ENCODE measurements at places on chromosomes 16 and 17.

DNA sequence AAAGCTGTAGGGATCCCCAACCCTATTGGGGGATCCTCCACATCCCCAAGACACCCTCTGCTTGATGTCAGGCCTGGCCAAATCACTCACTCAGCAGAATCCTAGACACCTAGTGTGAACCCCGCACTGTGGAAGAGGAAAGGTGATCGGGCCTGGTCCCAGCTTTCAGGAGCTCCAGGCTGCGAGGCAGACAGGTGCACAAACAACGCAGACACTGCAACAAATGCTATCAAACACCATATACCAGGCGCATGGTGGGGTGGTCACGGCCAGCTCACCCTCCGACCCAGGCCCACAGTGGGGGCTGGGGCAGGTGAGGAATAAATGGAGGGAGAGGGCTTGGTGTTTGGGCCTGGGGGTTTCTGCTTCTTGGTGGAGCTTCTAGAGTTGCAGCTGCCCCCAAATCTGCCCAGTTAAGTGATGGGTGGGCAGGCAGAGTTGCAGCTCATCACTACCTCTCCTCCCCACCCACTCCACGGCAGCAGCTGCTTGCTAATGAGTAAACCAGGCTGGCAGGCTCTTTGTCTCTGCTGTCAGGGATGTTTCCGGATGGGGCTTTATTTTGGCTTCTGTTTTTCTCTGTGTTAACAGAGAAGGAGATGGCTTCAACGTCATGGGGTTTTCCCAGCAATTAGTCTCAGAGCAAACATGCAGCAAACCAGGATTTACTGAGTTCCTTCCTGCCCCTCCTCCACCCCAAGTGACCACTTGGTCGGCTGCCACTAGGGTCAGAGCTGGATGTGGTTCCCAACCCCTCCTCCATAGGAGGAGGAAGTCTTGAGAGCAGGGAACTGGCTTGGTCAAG lies 46.6 kb downstream of the PECAM1 start:
- no peak for DNase-seq

- no peak for DNase-seq
These were observed 30.1 kb downstream of the SLC43A2 start for GRCh38 chr17:1598399-1599095.

GRCh38 chr17:73791631-73792030 lies 147.4 kb upstream of the SDK2 start:
- DNase-seq: no peak

- no peak for DNase-seq
These were observed 34.9 kb downstream of the CMC2 start for GRCh38 chr16:80971819-80972218.

GRCh38 chr16:86768228-86768791 lies 190.0 kb downstream of the FOXL1 start:
- DNase-seq: no peak

- no peak for DNase-seq
These were observed 74.4 kb downstream of the PCTP start for GRCh38 chr17:55825213-55825612.

DNA sequence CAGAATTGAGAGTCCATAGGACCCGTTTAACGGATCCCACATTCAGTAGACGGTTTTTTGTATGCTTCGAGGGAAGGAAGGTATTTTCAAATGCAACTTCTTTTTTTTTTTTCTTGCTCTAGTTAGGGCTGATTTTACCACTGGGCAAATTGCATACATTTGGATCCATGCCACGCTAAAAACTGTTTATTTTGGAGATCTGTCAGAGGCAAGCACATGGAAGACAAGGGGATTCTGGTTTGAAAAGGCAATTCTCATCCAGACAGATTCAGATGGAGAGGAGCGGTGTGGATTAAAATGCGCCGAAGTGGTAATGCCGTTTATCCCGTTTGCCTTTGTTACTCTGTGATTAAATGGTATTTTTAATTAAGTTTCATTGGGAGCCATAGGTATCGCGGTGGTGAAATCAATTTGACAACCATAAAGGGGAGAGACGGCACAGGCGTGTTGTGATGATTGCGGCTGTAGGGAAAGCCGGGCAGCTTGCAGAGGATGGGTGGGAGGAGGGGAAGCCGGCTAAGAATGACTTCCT lies 170.4 kb downstream of the IRX3 start:
- no peak for DNase-seq

DNA sequence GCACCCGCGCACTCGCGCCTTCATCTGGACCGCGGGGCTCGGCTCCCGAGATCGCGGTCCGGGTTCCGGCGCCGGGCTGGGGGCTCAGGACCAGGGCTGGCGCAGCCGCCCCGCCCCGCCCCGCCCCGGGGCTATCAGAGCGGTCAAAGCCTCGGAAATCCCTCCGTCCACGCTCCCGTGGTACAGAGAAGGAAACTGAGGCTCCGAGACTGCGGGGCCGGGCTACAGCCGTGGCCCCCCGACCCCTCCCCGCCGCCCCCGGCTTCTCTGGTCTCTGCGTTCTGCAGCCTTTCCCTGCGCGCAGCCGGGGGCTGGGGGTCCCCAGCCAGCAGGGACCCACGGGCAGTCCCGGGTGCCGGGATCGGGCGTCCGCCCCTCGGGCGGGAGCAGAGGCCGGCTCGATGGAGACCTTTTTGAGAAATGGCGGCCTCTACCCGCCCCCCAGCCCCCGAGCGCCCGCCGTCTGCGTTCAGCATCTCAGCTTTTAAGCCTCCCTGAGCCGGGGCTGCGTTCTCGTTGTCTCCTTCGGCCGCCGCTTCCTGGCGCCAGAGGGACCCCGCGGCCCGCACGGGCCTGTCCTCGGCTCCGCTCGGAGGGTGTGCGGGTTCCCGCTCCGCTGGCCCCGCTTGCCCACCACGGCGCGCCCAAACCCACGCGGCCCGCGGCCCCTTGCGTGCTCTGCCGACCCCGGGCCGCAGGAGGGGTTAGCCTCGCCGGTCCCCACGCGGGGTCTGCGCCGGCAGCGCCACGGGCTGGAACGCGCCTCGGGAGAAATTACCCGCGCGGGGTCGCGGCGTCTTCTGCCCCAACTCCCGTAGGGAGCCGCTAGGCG lies 1.5 kb upstream of the NPTX1 start:
- DNase-seq: no peak

All from fibroblast of skin of left biceps (primary cell).